ENCODE measurements at places on chromosomes 6 and 20.

DNA sequence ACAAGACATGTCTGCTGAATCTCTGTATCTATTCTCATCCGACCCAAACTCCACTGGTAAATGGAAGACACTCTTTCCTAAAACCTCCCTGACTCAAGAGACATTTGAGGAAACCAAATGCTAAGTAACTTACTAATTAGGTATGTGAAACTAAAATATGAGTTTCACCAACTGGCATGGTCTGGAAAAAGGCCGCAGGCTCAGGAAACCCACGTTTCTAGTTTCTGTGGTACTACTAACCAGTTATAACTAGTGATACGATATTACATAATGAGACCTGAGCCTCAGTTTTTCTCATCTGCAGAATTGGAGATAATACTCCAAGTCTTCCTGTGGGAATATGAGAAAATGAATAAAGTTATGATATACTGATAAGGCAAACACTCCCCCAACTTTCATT, 39.9 kb downstream of the ZNF391 start:
- no peak for DNase-seq

GRCh38 chr20:2651772-2652723, at the start of gene NOP56:
TSS of gene NOP56 (plus strand) at chr20:2652632. CDS start at chr20:2652661, 29 bp downstream.
- peak; percentile 93 for DNase-seq

GRCh38 chr6:151699719-151700118, 107.8 kb upstream of the ESR1 start:
- DNase-seq, result no peak

GRCh38 chr6:37492991-37493660, 6.6 kb downstream of the CCDC167 start:
- no peak for DNase-seq

GRCh38 chr6:111832833-111833418, 40.3 kb downstream of the FYN start:
- DNase-seq, result no peak

- peak; percentile 59 for DNase-seq
Observed at GRCh38 chr6:40630051-40630450, 42.9 kb upstream of the LRFN2 start.

GRCh38 chr20:62887152-62887859, 25.7 kb upstream of the TCFL5 start:
- DNase-seq, result no peak

DNA sequence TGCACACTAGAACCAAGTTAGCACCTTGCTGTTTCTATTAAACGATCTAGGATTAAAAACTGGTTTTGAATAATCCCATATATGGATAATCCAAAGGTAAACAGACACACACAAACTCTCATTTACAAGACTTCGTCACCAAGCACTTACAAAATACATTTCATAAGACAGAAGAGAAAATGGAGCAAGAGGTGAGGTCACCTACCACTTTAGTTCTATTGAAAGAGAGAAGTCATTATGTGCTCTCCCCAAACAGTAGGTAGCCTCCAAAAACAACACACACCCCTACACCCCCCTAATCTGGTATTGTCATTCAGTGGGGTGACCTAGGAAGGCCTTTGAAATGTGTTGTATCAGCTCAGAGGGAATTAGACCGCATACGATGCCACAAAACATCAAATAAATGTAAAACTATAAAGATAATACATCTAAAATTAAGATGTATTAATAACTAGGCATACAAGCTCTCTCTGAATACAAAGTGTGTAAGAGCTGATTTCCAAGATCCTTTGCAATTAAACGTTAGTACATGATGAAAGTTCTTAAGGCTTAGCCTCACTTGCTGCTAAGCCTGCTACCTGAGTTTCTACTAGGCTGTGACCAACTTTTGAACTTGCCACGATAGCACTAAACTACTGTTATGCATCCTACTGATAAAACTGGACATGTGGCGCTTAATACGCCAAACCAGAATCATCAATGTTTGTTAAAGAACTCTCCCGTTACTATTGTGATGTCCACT, 1.6 kb downstream of the SRPK1 start:
- no peak for DNase-seq

DNA sequence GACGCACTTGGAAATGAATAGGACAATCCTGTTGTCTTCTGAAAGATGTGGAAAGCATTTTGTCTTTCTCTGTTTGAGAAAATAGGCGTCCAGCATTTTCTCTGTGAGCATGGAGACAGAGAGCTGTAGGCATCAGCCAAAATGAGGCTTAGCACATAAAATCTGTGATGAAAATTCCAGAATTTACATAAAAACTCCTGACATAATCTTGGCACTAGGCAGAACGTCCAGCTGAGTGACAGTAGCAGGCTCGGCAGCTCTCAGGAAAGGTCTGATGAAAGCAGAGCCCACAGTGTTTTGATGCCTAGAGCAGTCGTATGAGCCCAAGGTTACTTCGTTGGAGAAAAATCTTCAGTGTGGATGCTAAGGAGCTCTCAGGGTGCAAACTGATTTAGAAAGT, 543.3 kb upstream of the MAP3K7 start:
- DNase-seq, result no peak

DNA sequence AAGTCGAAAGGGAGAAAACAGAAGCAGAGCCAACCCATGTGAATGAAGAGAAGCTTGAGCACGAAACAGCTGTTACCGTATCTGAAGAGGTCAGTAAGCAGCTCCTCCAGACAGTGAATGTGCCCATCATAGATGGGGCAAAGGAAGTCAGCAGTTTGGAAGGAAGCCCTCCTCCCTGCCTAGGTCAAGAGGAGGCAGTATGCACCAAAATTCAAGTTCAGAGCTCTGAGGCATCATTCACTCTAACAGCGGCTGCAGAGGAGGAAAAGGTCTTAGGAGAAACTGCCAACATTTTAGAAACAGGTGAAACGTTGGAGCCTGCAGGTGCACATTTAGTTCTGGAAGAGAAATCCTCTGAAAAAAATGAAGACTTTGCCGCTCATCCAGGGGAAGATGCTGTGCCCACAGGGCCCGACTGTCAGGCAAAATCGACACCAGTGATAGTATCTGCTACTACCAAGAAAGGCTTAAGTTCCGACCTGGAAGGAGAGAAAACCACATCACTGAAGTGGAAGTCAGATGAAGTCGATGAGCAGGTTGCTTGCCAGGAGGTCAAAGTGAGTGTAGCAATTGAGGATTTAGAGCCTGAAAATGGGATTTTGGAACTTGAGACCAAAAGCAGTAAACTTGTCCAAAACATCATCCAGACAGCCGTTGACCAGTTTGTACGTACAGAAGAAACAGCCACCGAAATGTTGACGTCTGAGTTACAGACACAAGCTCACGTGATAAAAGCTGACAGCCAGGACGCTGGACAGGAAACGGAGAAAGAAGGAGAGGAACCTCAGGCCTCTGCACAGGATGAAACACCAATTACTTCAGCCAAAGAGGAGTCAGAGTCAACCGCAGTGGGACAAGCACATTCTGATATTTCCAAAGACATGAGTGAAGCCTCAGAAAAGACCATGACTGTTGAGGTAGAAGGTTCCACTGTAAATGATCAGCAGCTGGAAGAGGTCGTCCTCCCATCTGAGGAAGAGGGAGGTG, 38.7 kb downstream of the ZBTB2 start:
- DNase-seq, result no peak

DNA sequence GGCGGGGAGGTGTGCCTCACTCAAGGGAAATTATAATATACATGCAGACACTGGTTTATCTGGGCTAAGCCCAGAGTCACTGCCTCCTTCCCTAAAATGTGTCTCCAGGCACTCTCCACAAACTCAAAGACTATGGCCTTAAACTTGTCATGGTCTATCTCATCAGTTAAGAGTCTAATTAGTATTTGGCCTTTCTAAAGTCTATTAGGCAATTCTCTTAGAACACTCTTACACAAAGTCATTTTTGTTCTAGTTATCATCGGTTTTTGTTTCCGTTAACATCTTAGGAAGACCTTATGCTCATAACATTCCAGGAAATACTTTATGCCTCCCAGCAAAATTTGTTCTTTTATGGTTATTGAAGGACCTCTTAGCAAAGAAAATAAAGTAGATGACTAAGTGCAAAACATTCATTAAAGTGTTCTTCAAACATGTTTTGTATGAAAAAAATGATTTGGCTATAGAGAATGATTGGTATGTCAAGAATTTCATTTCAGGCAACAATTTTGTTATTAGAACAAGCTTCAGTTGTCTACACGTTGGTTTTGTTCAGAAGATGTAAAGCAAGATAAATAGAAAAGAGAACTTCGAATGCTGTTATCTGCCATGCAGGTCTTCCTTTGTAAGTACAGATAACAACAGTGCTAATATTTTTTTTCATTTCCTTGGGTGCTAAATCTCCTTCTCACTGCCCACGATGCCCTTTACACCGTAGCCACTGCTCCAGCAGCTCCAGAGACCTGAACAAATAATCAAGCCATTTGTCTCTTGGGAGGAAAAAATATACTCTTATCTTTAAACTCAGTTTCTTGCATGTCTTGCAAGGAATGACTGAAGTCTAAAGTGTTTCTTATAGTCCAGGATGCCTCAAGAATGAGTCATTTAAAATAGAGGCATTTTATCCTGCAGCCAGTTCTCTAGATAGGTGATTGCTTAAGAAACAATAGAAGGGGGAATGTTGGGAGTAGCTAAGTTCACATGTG, 170.4 kb downstream of the HTR1B start:
- no peak for DNase-seq

DNA sequence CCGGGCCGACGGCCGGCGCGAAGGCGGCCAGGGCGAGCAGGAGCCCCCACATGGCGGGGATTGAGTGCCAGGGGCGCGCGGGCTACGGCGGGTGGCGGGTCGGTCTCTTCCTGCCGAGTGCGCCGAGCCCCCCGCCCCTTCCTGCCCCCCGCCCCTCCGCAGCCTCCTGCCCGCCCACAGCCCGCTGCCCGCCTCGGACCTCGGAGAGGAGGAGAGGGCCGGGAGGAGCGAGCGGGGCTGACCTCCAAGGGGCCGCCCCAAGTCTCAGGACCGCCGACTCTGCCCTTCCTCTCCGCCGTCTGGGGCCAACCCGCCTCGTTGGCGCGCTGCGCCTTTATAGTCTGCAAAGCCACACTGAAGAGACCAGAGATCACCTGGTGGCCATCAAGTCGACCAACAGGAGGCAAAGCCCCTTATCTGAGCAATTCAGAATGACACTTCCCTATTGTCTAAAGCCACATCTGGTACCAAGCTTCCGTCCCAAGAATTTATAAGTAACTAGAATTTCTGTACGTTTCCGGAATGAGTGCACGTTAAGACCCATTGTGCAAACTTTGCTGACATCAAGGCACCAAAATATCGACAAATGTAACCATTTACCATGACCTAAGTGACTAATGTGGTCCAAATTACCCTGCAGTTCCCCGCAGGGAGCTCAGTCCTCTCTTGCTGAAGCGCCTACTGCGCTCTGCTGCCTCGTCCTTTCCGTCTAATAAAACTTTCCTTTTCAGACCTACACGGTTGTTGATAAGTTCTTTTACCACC, at the start of gene CPXM1:
Gene CPXM1, minus strand, starts transcription at position 107 of the 765 bp plus-strand sequence. Its CDS starts 55 bp downstream, at position 52.
- DNase-seq, result peak; percentile 82

DNA sequence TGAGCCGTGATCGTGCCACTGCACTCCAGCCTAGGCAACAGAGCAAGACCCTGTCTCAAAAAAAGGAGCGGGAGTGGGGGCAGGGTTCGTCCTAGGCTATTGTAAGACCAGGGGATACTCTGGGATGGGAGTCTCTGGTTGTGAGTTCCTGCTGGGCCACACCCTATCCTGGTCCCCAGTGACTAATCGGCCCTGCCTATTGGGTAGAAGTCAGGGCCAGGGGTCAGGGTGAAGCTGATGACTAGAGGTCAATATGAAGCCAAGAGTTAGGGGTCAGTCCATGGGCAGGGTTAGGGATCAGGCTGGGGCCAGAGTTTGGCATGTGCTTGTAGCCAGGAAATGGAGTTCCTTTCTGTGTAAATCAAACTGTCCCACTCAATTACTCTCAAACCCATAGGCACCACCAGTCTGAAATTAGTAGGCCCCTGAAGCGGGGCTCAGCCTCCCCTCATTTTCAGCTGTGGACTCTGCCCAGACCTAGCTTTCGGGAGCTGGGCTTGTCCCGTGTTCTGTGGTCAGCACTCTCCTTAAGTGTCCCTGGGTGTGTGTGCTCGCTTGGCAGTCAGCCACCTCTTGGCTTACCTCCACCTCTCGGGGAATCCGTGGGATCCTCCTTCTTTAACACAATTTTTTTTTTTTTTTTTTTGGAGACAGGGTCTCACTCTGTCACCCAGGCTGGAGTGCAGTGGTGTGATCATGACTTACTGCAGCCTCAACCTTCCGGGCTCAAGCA, 1.8 kb downstream of the HSPA12B start:
- DNase-seq, result no peak

- DNase-seq, result no peak
Observed at GRCh38 chr20:6769903-6770785, 2.7 kb downstream of the BMP2 start.

DNA sequence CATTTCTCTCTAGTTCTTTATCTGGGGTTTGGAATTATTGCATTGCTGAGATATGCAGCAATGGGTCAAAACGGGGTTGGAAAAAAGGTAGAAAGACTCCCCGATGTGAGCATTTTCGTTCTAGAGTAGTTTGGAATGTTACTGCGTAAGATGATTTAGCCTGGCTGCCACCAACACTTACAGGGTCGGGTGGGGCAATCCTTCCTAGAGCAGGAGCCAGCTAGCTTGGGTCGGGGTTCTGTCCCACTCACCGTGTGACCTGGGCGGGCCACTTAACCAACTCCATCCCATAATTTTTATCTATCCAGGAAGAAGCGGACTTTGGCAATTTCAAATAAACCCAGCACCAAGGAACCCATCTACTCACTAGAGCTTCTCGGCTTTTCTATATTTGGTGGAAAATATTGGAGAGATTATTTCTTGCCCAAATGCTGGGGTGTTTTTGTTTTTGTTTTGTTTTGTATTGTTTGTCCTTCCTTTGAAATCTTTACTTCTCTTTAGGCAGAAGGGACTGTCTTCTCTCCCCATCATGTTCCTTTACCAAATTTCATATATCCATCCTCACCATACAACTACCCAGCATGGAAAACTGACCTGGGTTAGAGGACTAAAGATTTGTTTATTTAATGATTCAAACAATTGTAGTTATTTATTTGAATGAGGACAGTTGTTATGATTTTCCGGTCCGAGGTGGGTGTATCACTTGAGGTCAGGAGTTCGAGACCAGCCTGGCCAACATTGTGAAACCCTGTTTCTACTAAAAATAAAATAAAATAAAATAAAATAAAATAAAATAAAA, 72.4 kb downstream of the GPX5 start:
- no peak for DNase-seq

- no peak for DNase-seq
Observed at GRCh38 chr6:63537201-63537958, 34.9 kb upstream of the LOC128125822 start.

DNA sequence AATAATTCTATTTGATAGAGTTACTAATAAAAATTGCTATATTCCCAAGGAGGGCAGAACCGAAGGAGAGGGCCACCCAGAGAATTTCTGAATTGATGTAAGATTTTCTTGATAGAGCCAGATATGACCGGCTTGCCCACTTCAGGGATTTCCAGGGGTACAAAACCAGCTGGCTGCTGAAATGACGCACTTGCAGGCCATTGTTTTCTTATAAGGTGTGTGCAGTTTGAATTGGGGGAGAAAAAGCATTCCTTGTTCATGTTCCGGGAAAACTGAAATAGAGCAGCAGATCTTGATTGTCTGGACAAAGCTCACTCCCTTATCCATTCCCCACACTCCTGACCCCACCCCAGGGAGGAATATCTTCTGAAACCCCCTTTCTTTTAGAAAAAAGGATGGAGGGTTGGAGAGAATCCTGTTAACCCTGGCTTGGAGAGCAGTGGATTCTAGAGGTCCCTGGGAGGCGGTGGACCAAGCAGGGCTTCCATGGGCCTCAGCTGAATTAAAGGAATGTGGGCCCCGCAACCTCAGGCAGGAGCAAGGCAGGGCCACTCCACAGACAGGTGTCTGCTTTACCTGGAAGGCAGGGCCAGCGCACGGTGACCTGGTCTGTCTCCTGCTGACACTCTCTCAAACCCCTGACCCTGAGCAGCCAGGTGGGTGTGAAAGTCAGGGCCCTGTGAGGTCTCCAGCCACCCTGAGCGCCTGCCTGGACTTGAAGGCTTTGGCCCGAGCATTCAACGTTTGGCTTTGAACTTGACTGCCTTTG, 96.4 kb downstream of the TMEM170B start:
- no peak for DNase-seq

Data from SK-N-DZ (cell line).